ENCODE measurements at places on chromosomes 7 and 10.

- no peak for DNase-seq
Observed at GRCh38 chr10:4141471-4141870, 356.5 kb upstream of the KLF6 start.

GRCh38 chr10:123970207-123970926 lies 78.8 kb upstream of the CPXM2 start:
- DNase-seq, result no peak

DNA sequence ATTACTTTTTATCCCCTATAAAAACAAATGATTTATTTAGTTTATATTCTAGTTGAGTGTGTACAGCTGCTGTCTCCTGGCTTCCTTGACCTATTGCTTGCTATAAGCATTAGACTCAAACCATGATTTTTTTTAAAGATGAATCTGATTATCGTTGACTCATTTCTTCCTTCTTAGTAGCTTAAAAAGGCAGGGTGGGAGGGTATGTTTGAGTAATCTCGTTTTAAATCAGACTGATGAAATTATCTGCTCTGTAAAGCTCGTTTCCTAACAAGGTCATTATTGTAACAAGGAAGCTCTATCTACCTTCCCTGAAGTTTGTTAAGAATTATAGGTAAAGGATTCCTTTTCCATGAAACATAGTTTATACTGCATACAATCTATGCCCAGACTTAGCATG lies 276.3 kb upstream of the KCND2 start:
- DNase-seq, result no peak

- DNase-seq, result no peak
Observed at GRCh38 chr7:111238886-111239285, 148.0 kb downstream of the LRRN3 start.

All from CD8-positive, alpha-beta T cell (primary cell).